ENCODE measurements at places on chromosomes 1 and 21. TPM values are rescaled to one million over a fixed set of nuclear protein-coding genes. Genes with fewer than 3 reads are reported as not detected.

Gene ZNF683
- not detected for total RNA-seq

Gene BRDT
- not detected for total RNA-seq

Gene CLEC20A
- total RNA-seq = 1.4 TPM

Gene LEMD1
- total RNA-seq = not detected

Gene TMEM240
- 20.5 TPM for total RNA-seq

Gene A3GALT2
- total RNA-seq = not detected

Gene GALNT2
- total RNA-seq = 96.6 TPM

All from myometrial cell (primary cell).